CD4-positive, alpha-beta T cell treated with Interleukin-4 for 4 hours (primary cell): ENCODE measurements at places on chromosomes 5 and 9.

DNA sequence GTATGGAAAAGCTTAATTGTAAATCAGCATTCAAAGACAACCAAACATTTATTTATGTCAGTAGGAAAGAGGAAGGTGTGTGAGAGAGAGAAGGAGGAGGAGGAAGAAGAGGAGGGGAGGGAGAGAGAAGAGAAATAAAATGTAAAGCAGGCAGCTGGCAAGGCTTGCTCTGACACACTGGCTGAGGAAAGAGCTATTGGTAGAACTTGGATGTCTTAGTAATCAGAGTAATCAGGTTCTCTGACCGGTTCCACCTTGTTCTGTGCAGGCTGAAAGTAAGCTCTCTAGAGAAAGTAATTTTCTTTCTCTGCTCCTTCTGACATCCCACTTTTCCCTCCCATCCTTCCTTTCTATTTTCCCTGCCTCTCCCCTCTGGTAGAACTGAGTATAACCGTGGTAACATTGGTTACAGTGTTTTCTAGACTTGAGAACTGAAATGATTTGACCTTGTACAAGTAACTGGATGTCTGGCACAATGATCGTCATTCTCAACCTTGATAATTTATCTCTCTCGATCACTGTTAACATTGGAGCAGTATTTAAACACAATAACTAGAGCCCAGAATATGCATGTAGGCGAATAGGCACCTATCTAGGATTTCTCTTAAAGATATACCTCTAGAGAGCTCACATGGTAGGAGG lies 33.3 kb downstream of the TLE4 start:
- no peak for DNase-seq

GRCh38 chr9:120424248-120424647 lies 155.7 kb downstream of the CDK5RAP2 start:
- DNase-seq = no peak

DNA sequence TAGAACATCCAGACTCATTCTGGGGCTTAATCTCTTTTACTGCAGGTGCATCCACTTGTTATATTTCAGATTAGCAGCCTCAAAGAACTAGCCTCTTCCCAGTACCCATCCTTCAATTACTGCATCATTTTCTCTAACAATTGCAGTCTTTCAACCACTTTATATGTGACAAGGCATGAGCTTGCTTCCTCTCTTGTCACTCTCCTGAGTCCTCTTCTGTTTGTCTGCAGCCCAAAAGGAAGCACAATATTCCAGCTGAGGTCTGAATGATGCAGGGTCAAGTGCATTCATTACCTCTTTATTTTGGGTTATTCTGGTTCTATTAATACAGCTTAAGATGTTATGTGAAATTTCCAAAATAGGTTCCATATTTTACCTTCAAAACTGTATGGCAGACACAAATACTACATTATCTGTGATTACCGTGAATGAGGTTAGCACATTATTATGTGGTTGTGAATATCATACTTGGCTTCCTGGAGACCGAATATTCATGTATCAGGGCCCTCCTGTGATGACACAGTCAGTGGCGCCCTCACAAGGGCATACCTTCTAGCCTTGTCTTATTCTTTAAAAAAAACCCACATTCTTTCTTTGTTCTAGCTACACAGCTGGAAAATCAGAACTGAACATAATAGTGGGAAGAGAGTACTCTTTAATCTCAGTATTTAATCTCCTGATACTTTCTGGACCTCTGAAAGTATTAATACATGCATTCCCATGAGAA lies 323.8 kb downstream of the PDE4D start:
- DNase-seq = no peak

DNA sequence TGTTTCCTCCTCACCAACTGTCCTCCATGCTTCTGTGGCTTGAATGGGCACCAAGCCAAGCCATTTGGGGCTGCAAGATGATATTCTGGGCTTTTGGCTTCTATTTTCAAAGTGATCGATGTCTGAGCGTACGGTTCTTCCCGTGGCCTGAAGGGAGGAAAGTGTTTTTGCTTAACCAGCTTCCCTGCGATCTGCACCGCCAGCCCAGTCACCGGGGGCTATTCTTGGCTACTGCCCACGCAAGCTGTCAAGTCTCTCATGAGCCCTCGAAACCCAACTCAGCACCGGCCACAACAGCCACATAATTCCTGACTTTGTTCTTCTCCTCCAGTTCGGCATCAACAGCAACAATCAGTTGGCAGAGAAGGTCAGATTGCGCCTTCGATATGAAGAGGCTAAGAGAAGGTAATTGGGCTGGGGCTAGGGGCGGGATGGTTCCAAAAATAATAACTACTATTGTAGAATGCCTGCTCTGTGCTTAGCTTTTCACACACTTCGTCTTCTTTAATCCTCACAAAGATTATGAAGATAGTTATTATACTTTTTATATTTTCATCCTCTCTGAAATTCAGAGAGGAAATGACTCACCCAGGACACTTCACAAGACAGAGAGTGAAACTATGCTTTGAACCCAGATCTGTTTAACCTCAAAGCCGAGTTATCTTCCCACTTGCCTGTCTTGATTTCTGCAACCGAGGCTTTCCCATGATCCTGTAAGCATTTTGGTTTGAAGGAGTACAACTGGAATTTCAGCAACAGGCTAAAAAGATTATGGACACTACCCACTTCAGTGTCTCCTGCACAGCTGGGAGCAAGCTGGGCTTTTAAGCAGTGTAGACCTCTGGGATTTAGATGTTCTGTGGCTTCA lies 76.4 kb upstream of the RARS1 start:
- DNase-seq = peak; percentile 46

- no peak for DNase-seq
Observed at GRCh38 chr9:3980771-3981170, 319.1 kb downstream of the GLIS3 start.

DNA sequence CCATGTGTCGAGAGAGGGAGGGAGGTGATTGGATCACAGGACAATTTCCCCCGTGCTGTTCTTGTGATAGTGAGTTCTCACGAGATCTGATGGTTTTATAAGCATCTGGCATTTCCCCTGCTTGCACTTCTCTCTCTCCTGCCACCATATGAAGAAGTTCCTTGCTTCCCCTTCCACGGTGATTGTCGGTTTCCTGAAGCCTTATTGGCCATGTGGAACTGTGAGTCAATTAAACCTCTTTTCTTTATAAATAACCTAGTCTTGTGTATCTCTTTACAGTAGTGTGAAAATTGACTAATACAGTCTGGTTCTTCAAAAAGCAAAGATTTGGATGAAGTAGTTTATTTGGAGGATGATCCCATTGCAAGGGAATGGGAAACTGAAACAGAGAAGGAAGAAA lies 11.3 kb upstream of the MIER3 start:
- DNase-seq = no peak

- no peak for DNase-seq
Observed at GRCh38 chr5:121681229-121681855, 170.3 kb upstream of the FTMT start.

DNA sequence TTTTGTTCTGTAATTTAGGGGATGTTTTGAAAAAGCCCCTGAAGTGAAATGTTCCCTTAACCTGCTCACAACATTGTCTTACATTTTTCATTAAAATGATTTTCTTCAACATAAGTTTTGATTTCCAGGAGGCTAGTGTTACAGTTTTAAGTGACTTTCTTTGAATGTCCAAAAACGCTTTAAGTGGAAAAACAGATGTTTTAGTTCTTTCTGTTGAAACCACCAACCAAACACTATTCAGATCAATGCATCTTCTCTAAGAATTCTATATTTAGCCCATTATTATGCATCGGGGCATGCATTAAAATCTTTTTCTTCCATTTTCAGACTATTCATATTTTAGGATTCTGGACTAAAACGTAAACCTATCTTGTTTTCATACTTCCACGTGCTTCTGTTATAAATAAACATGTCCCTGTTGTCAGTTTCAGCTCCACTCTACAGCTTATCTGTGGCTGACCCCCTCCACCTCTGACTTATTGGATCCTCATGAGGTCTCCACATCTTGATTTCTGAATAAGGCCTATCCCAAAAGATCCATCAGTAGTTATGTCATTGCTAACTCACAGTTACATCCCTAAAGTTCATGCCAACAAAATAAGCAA lies 882.3 kb upstream of the SEMA6A start:
- DNase-seq = no peak

DNA sequence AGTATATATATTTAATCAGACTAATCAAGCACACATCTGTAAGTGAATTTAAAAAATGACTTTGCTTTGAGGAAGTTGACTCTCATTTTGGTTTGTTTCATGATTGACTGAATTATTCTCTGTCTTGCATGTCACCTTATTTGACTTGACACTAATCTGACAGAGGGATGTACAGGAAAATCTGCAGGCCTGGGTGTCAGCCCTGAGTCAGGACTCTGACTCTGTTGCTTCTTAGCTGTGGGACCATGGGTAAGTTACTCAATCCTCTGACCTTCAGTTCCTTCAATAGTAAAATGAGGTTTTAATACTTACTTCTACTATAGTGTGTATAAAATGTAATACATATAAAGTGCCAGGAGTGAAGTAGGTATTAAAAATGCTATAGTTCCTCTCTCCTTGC lies 415.9 kb downstream of the ARHGEF28 start:
- DNase-seq = no peak

DNA sequence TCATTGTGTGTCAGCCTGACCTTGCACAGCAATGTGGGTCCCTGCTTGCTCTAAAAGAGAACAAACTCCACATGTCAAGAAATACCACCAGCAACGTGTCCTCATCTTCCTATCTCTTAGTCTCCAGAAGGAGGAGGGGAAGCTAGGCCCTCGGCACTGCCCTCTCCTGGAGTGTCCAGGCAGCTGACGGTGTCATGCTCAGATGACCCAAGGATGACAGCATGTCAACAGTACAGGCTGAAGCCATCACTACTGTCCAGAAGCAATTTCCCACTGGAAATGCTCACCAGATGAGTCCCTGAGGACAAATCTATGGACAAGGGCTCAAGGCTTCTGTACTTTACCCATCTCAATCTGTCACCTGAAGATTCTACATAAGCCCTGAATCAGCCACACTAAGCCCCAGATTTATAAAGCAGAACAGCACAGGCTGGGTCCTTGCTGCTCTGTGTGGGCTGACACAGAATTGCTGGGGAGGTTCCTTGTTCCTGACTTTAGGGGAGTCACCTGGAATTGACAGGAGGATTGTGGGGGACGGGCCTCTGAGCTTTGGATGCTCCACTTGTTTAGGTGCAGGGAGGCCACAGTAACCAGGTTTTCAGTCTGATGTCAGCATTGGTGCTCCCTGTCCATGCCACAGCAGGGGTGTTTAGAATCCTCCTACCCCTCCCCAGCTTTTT lies 210.2 kb downstream of the DAB2IP start:
- DNase-seq = no peak

DNA sequence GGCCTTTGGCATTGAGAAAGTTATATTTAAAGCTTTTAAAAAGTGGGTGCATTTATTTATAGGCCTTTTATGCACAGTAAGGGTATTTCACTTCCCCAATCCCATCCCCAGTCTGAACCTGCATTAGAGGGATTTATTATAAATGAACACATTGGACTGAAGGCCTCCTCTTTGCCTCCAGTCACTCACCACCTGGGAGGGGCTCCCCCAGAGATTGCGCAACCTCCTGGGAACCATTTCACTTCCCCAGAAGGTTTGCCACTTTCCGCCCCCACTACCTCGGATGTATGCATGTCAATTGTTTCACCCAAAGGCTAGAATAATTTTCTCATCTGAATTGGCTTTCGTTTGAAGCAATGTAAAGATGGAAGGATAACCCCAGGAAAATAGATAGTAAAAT lies 29.8 kb upstream of the VCAN start:
- no peak for DNase-seq

DNA sequence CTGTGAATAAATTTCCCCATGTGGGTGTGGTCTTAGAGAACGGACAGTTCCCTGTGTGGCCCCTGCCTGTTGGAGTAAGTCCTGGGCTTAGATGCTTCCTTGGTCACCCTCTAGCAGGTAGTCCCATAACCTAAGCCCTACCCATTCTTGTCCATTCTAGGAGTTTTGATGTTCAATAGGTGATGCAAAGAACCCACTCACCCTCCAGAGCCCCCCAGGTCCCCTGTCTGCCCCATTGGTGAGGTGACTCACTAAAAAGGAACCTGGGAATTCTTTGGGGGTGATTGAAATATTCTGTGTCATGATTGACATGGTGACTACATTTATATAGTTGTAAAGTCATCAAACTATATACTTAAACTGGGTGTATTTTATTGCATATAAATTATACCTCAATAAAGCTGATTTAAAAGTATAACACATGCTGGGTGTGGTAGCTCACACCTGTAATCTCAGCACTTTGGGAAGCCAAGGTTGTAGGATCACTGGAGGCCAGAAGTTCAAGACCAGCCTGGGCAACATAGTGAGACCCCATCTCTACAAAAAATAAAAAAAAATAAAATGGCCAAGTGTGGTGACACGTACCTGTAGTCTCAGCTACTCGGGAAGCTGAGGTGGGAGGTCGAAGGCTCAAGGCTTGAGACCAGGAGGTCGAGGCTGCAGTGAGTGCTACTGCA lies 20.8 kb upstream of the GTF3C5 start:
- no peak for DNase-seq

DNA sequence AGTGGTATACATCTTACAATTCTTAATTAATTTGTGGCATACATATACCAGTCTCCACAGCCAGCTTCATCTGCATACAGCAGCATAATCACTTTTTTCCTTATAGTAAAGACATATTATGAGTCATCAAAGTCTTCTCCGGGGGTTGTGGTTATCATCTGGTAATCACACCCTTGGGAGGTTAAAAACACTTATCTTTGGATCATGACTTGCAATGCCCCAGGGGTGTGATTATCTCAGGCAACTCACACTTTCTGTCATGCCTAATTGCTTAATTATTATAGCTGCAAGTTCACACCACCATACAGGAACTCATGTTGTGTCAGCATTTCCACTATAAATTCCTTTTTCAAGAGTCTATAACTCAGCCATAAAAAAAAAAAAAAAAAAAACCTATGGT lies 218.4 kb downstream of the ANXA1 start:
- no peak for DNase-seq

DNA sequence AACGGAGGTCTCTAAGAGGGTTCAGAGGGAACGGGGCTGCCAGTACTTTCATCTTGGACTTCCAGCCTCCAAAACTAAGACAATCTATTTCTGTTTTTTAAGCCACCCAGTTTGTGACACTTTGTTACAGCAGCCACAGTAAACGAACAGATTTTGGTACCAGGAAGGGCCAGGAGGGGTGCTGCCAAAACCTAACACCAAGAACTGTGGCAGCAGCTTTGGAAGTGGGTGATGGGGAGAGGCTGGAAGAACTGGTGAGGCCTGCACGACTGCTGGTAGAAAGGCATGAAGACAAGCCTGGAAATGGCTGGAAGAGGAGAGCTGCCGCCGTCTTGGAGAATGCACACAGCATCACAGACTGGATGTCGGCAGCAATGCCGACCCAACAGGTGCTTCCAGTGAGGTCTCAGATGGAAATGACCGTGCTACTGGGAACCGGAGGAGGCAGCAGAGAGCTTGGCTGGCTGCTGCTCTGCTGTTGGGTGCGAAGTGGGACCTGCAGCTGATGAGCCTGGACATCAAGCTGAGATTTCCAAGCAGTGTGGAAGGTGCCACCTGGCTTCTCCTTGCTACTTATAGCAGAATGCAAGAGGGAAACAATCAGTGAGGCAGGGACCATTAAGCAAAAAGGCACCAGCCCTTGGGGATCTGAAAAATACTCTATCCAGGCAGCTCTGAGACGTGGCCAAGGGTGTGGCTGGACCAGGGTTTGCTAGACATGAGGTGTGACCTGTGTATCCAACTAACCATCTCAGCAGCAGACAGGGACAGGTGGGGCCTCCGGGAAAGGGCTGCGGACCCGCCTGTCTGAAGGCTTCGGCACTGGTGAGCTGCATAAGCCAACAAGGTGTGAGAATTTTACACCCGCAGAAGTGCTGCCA lies 4.7 kb upstream of the TMEM210 start:
- DNase-seq = peak; percentile 15

- peak; percentile 49 for DNase-seq
Observed at GRCh38 chr5:72815580-72816283, 729 bp upstream of the TNPO1 start.
